Left colon (tissue), 2 donors: ENCODE measurements at places on chromosomes 16 and 17.
A peak's percentile ranks its signal among the peaks of the same experiment; 100 is the strongest.

DNA sequence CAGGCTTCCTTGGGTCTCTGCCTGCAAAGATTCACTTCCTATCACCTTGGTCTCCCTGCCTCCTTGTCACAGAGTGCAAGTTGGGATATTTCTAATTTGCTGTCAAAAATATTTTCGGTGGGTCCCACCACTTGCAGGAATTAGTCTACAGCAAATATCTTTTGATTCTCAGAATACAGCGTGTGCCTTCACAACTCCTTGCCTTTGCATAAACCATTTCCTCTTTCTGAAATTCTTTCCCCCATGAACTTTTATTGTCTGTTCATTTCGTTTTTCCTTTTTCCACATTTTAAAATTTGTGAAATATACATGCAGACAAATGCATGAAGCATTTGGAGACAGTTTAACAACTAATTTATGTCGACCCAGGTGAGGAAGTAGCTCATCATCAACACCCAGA is 60.0 kb downstream of the HS3ST3B1 start:
- DNase-seq: no peak

- DNase-seq: no peak
Measured at GRCh38 chr17:5499476-5500231, 13.3 kb downstream of the MIS12 start.

GRCh38 chr16:7526736-7527135 is 194.1 kb downstream of the RBFOX1 start:
- DNase-seq: no peak

GRCh38 chr16:14494396-14494966 is 135.6 kb downstream of the PARN start:
- DNase-seq: no peak

- no peak for DNase-seq
Measured at GRCh38 chr16:79758615-79759346, 158.2 kb upstream of the MAF start.

DNA sequence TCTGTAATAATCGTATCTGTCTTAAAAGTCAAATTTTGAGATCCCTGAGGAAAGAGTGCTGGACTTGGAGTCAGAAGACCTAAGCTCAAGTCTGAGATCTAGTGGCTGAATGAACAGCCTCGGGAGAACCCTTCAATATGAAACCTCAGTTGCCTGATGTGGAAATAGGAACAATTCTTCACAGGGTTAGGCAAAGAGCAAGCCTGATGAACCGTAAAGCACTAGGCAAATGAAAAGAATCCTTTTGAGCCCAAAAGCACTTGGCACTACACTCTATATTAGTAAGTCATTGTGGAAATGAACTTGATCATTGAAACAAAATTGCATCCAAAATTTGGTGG is 20.2 kb downstream of the TXNDC11 start:
- DNase-seq: no peak

DNA sequence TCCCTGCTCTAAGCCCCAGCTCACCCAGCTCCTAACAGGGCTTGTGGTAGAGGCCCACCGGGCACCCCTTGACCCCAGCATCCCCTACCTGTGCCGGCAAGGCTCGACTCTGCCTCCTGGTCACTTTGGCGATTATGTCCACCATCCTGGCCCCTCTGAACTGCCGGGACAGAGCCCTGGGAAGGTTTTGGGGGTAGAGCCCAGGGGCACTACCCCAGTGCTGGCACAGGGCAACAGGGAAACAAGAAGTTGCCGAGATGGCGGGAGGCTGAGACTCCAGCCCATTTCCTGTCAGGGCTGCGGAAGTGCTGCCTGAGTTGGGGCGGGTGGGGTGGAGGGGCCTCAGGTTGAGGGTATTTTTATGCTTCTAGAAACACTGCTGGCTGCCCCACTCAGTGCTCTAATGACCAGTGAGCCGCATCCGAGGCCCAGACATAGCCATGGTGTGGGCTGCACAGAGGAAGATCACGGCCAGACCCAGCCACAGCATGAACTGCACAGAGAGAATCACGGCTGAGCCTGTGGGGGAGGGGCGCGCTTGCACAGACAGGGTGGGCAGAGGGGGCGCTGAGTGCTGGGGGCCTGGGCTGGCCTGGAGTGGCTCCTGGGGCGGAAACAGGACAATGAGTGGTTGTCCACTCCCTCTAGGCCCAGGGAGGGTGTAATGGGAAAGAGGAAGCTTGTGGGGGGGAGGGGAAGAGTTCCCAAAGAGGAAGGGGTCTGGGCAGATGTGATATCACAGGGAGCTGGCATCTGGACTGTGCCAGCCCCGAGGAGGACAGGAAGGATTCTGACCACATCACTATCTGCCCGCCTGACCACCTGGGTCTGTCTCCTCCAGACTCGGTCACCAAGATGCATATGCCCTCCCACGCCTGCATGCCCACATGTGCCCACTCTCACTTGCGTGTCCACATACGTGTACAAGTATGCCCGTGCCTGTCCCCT is 22.3 kb downstream of the ARHGAP27 start:
- no peak for DNase-seq

DNA sequence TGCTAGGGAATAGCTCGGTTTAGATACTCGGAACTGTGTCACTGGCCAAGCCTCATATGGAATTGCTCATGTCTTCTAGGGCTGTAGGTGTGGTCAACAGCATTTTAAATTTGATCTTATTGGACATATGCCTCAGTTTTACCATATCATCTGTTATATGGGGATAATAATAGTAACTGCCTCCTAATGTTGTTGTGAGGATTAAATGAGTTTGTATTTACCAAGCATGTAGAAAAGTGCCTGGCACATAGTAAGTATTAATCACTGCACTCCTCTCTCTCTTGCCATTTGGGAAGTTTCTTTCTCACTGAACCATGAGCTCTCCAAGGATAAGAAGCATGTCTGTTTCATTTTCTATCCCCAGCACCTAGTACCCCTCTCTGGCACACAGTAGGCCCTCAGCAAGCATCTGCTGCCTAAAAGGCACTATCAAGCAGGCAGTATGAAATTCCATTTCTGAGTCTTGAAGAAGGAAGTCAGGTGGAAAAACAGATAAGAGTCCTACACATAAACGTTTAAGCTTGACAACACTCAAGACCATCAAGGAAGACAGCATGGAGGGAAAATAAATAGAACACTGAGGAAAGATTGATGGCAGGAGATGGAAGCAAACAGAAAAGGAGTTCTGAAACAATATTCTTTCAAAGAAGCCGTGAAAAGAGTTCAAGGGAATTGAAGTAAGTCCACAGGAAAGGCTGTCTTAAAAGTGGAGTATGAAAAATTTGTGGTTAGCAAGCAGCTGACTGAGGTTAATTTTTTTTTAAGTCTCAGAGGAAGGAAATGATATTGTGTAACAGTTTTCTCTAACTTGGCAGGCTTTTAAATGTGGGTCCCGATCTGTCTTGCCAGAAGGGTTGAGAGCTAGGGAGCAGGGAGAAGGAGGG is 2.2 kb upstream of the ATP6V0A1 start:
- no peak for DNase-seq

GRCh38 chr16:89712274-89712781 is 8.4 kb downstream of the VPS9D1 start:
- DNase-seq: no peak

DNA sequence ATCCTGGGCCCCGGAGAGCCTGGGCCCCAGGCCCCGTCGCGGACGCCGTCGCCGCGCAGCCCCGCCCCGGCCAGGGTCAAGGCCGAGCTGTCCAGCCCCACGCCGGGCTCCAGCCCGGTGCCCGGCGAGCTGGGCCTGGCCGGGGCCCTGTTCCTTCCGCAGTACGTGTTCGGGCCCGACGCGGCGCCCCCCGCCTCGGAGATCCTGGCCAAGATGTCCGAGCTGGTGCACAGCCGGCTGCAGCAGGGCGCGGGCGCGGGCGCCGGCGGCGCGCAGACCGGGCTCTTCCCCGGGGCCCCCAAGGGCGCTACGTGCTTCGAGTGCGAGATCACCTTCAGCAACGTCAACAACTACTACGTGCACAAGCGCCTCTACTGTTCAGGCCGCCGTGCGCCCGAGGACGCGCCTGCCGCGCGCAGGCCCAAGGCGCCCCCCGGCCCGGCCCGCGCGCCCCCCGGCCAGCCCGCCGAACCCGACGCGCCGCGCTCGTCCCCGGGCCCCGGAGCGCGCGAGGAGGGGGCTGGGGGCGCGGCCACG is 36.8 kb upstream of the ZC3H18 start:
- DNase-seq: no peak

GRCh38 chr17:77572065-77572601 is 386.4 kb upstream of the TNRC6C start:
- no peak for DNase-seq

DNA sequence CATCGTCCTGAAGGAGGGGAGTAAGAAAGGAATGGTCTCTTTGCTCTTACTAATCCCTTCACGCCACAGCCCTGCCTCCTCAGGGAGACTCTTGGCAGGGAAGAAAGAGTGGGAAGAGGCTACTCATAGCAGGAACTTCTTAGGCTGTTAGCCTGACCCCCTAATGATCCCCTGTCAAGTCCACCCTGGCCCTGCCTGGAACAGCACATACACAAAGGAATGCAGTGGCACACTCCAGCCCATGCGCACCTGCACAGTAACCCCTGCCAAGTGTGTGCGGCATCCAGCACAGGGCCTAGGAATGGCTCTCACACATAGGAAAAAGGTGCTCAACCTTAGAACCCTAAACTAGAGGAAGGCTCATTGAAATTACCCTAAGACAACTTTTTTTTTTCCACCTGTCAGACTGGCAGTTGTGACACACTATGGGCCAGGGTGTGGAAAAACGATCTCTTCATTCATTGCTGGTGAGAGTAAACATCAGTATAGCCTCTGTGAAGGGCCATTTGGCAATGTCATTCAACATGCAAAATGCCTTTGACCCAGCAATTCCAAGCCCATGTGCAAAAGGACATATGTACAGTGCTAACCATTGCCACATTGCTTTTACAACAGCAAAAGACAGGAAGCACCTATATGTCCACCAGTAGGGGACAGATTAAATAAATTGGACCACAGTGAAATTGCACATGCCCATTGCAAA is 50.1 kb downstream of the PIMREG start:
- peak; percentile 34 for DNase-seq

DNA sequence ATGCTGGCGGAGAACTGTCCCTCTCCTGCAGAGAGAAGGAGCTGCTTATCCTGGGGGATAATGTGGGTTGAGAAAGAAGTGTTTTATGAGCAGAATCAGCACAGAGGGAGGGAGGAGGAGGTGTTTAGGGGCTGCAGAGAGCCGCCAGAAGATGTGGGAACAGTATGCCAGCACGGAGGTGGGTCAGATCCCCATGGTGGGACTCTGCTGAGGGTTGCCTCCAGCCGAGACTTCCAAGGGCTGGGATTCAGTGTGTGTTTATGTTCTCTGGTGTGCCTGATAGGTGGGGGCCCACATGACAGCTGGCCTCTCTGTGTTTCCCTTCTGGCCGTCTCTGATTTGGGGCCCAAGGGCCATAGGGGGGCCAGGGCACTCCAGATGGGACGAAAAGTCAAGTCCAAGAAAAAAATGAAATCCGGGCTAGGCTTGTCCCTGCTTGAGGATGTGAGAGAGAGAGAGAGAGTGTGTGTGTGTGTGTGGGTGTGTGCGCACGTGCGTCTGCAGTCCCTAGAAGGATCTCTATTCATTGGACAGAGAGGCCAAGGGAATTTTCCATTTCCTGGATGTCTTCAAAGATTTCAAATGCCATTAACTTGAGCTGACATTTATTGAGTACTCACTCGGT is 21.6 kb downstream of the PRKCB start:
- no peak for DNase-seq

- DNase-seq: no peak
Measured at GRCh38 chr17:81536299-81537290, 8.4 kb downstream of the FSCN2 start.

DNA sequence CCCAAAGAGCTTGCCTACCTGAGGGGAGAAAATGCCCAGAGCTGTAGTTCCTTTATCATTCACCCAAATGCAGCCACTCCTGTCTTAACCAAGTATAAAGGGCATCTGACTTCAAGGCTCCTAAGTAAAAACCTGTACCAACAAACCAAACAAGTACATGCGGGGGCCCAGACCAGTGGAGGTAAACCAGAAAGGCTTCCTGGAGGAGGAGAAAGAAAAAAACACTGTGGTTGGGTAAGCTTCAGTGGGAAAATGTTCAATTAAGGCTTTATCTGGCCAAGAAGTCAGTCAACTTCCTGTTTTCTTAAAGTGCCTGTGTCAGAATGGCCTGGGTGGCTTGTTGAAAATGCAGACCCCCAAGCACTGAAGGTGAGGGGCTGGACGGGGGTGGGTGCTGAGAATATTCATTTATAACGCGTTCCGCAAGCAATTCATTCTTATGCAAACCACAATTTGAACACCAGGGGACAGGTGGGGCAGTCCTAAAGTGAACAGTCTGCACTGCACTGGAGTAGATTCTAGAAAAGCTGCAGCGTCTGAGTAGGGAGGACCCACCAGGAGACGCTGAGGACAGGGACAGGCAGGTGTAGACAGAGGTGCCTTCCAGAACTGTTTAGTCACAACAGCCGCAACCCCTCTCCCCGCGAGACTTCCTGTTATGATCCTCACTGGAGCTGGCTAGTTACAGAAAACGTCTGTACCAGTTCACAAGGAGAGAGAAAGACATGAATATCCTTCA is 467.1 kb downstream of the SOX9 start:
- peak; percentile 57 for DNase-seq

GRCh38 chr17:17072546-17072945 is 30.3 kb downstream of the MPRIP start:
- no peak for DNase-seq

- DNase-seq: peak; percentile 95
Measured at GRCh38 chr17:7915611-7916384, at the start of gene RNF227. Gene RNF227 (minus strand): TSS chr17:7916289. CDS start chr17:7916195, 94 bp downstream.

- DNase-seq: peak; percentile 41
Measured at GRCh38 chr16:66369055-66369592, 2.6 kb downstream of the CDH5 start.
